ENCODE measurements at places on chromosomes 7 and 10.

GRCh38 chr7:153320681-153321080 lies 561.1 kb downstream of the ACTR3B start:
- DNase-seq: no peak

DNA sequence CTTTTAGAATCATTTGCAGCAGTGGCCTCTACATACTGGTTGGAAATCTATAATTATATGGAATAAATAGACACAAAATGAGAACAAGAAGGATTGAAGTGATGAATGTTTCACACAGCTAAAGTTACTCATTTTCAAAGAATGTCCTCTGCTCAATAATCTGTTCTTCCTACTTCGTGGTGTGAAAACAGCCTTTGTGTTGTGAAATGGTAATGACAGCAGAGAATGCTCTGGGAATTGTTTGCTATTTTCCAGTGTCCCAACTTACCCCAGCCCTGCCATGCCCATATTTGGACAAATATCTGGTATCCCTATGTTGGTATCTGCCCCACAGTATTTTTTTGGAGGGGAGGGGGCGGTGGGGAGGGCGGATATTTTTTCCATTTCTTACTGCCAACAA lies 130.4 kb downstream of the GLI3 start:
- no peak for DNase-seq

- no peak for DNase-seq
Measured at GRCh38 chr7:45080958-45081669, 7.7 kb downstream of the NACAD start.

GRCh38 chr10:76921383-76922010 lies 716.1 kb downstream of the KCNMA1 start:
- no peak for DNase-seq

GRCh38 chr10:79320316-79320715 lies 27.0 kb upstream of the PPIF start:
- no peak for DNase-seq

DNA sequence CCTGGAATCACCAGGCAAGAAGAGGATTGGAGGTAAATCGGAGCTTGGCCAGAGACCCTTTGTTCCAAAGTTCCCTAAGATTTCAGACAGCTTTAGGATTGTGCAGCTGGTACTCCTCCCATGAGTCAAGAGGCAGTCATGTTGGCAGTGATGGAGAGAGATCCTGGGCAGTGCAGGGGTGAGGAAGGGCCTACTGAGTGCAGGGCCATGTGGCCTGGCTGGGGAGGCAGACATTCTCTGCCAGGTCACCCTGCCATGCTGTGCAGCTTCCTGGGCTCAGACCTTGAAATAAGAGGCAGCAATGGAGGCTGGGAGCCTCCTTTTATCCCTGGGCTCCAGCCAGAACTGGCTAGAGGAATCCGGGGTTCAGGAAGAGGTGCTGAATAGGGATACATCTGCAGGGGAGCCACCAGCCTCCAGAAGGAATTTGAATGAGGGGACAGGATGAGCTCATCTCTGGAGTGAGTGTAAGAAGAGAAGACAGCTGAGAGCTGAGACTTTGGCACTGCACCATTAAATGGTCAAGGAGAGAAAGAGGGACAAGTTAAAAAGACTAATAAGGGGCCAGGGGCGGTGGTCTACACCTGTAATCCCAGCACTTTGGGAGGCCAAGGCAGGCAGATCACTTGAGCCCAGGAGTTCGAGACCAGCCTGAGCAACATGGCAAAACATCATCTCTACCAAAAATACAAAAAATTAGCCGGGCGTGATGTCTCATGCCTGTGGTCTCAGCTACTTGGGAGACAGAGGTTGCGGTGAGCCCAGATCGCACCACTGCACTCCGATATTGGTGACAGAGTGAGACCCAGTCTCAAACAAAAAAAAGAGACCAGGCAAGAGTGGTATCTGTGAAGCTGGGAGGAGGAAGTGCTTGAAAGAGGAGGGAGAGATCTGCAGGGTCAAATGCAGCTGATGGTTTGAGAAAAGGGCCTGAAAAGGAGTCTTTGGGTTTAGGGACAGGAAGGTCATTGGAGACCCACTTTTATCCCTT lies 12.0 kb downstream of the SFTPD start:
- no peak for DNase-seq

DNA sequence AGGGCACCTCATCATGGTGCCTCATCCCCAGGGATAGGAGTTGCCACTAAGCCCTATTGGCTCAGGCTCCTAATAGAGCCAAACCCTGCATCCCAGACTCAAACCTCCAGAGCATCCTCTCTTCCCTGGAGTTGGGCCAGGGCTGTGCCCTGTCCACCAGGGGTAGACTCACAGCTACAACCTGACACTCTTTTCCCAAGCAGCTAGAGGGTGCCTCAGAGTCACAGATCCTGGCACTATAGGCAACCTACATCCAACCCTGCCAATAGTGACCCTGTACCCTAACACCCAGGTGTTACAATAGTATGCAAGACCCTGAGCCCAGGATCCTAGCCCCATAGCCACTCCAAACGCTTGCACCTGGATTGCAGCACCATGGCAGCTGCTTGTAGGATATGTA lies 64.0 kb upstream of the PLA2G12B start:
- DNase-seq: no peak

- no peak for DNase-seq
Measured at GRCh38 chr10:90398566-90398965, 459.3 kb downstream of the HTR7 start.

DNA sequence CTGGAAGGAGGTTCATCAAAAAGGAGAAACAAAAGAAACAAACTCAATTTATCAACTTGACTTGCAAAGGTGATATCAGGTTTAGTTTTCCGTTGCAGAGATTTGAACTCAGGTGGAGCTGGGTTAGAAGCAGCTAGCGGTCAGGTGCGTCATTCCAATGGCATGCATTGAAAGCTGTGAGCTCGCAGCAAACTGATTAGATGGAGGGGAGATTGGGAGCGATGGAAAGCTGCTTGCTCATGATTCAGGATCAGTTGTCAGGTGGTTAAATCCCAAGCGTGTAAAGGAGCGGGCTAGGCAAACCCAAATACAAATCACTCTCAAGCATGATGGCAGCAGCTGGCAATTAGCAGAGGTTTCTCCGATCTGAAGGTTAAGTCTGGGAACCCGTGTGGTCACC lies 49.3 kb upstream of the AFAP1L2 start:
- no peak for DNase-seq

- no peak for DNase-seq
Measured at GRCh38 chr10:71658467-71658745, 61.2 kb downstream of the C10orf105 start.

DNA sequence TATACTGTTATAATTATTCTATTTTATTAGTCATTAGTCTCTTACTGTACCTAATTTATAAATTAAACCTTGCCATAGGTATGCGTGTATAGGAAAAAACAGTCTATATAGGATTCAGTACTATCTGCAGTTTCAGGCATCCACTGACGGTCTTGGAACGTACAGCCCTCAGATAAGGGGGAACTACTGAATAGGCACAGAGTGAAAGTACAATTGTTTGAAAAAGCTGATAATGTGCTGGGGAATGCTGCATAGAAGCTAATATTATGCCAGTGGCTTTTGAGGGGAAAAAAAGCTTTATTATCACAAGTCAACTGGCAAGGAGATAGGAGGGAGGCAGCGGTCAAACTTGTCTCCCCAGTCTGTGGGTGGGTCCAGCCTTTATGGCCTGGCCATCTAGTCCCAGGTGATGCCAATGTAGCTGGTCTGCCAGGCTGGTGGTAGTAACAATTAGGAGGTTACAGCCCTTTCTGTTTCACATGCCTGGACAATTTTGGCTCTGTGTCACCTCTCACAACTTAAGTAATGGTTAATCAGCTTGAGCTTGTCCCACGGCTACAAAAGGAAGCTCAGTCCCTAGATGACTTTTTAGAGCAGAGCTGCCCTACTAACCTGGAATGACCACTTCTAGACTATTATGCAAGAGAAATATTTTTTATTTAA lies 8.3 kb upstream of the FMC1 start:
- no peak for DNase-seq

- DNase-seq: no peak
Measured at GRCh38 chr10:132063432-132063831, 2.3 kb upstream of the JAKMIP3 start.

DNA sequence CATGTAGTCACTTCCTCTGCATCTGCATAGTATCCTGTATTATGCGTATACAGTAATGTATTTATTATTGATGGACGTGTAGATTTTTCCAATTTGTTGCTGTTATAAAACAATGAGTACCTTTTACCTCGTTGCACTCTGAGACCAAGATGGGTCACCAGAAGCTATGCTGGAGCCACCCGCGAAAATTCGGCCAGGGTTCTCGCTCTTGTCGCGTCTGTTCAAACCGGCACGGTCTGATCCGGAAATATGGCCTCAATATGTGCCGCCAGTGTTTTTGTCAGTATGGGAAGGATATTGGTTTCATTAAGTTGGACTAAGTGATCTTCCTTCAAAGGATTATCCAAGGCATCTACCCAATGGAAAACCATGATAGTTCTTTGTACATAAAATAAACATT lies 1.0 kb downstream of the PSMC2 start:
- DNase-seq: no peak

DNA sequence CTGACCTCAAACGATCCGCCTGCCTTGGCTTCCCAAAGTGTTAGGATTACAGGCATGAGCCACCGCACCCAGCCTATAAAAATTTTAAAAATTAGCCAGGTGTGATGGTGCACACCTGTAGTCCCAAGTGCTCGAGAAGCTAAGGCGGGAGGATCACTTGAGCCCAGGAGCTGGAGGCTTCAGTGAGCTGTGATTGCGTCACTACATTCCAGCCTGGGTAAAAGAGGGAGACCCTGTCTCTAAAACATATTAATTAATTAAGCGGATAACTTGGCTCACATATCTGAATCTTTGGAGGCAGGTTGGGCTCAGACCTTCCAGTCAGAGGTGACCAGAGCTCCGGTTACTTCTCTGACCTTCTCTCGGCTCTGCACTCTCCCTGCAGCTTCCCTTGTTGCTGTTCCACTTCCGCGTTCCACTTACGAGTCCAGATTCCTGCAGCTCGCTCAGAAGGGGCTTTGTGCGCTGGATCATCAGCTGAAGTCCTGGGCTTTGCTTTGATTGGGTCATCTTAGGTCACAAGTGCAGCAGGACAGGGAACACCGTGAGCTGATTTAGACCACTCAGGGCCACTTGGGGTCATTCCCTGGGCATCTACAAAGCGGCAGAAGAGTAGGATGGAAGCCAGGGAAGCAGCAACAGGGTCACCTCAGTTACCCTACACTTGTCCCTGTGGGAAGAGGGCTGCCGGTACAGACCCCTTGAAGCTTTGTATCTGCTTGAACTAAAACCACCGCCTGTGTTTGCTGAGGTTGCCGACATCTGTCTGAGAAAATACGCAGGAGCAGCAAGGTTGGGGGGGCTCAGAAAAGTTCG lies 2.0 kb upstream of the ARPC1B start:
- DNase-seq: no peak

DNA sequence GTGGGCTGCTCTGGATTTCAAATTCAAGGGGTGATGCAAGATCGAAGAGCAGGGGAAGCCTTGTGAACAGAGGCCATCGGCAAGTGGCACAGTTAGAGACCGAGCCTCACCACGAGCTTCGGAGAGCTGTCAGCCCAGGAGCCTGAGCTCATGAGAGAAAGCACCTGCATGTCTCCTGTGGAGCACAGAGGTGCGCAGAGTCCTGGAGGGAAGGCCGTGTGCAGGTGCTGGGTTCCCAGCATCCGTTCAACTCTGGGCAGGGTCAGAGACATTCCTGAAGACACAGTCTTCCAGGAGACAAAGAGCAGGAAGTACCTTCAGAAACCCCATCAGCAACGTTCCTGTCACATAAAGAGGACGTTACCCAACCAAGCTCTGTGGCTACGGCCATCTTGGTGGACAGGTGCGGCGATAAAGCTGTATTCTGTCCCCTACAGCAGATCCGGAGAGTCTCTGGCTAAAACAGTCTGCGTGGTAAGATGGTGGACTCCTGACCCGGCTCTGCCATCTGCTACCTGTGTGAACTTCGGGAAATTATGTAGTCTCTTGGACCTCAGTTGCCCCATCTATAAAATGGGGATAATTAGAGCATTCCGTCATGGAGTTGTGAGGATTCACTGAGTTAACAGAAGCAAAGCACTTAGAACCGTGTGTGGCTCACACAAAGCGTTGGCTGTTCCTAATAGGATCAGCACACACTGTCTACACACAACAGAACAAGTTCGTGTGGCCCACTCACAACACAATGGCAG lies 40.6 kb downstream of the NOD1 start:
- DNase-seq: no peak

DNA sequence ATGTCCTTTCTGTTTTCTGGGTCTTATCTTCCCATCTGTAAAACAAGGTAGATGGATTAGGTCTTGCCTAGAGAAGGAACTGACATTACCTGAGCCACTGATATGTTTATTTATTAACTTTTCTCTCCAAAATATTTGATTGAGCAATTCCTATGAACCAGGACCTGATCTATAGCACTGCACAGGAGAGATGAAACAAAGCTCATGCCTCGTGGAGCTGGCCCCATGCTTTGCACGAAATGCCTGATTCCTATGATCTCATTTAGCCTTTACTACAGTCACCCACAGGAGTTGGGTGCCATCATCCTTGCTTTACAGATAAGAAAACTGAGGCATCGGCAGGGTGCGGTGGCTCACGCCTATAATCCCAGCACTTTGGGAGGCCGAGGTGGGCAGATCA lies 48.2 kb upstream of the ZMIZ1 start:
- no peak for DNase-seq

DNA sequence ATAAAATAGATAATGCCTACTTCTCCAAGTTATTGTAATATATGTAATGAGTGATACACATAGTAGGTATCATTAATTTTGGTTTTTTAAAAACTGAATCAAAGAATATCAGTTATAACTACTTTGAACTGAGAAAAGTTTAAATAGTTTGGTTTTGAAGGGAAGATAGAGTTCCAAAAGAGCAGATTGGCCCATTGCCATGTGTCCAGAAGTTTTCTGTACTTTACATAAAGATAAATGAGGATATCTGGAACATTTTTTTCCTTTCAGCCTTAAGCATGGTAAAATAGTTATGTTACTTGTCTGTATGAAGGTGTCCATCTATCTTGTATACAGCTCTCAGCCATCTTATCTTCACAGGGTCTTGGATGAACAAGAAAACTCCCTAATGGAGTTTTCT lies 97.9 kb upstream of the MXI1 start:
- no peak for DNase-seq

- DNase-seq: no peak
Measured at GRCh38 chr10:78520737-78521430, 487.2 kb downstream of the RPS24 start.

- DNase-seq: no peak
Measured at GRCh38 chr10:90858461-90858968, 676 bp upstream of the HTR7 start.

DNA sequence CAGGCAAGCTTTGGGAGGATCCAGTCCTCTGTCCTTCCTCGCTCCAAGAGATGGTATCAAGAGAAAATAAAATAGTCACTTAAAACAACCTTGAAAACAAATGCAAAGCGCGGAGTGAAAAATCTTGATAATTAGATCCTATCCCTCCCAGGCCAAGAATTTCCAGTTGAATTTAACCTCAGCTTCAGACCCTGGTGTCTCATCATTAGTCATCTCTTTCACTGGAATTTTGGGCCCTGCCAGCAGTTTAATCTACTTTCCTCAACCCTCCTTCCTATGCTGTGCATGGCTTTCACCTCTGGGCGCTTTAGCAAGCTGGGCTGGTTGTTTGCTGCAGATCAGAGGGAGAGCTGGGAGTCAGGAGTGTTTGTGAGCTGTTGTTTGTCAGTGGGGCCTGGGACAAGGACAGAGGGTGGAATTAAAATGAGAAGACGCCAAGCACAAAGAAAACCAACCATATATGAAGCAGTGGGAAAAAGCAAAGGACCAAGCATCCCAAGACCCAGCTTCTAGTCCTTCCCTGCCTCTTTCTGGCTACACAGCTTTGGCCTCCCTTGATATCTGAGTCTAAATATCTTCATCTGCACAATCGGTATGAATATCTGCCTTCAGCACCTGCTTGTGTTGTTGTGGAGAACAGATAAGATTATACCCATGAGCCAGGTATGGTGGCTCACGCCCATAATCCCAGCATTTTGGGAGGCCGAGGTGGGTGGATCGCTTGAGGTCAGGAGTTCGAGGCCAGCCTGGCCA lies 13.5 kb downstream of the MYOF start:
- DNase-seq: no peak

Measured in stimulated activated CD8-positive, alpha-beta memory T cell treated with anti-CD3 and anti-CD28 coated beads, Interleukin-4, amount 100 ng/mL, for 24 hours (primary cell).